ENCODE measurements at places on chromosomes 2 and 18.

GRCh38 chr2:147173798-147174197 lies 671.0 kb upstream of the ACVR2A start:
- DNase-seq = no peak

DNA sequence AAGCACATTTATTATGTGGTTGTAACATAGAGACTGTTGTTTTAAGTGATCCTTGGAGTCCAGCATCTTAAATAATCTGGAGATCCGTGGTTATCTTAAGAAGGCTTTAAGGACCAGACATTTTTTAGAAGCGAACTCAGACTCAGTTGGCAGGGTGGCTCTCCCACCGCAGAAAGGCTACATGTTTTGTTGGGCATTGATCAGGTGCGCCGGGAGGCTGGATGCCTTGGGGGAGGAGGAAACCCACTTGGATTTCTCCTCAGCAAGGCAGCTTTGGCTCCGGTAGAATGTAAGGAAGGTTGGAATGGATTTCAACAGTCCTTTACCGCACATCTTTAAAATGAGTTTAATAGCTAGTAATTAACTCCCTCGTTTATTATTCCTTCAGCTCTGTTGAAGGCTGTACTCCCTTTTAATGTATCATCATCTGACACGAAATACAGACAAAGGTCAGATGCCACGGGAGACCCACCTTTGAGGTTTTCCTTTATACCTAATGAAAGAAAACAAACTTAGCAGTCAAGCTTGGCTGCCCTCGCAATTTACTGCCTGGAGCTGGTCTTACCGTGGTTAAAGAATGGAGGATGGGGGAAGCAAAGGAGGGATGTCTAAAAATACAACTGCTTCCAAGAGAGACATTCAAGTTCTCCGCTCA lies 1.2 kb downstream of the TMEM200C start:
- DNase-seq = no peak

DNA sequence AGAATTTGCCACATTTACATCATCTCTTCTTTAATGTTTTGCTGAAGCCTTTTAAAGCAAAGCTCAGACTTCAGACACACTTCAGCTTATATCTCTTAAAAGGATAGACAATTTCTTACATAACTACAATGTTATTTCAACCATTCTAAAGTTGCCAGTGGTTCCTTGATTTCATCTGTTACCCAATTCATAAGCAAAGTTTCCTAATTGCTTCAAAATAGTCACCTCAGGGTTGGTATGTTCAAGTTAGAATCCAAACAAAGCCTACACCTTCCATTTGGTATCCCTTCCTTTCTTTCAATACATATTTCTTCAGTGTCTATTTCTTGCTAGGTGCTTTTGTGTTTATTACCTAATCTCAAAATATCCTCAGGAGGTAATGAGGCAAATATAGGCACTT lies 60.6 kb downstream of the ZNF385B start:
- DNase-seq = no peak

DNA sequence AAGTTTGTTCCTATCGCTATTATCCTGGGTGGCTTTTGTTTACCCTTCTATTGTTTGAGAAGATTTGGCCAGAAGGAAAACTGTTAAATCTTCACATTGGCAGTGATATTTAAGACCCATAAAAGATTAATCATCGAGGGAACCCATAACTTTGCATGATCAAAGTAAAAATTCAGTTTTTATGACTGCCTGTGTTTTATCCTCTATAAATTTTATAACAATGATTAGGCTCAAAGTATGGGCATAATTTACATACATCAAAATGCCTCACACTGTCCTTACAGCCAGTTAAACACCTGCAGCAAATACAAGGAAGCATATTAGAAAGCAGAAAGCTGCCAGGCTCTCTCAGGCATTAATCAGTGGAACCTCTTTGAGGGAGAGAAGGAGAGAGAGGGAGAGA lies 289.1 kb downstream of the ICOS start:
- DNase-seq = no peak

DNA sequence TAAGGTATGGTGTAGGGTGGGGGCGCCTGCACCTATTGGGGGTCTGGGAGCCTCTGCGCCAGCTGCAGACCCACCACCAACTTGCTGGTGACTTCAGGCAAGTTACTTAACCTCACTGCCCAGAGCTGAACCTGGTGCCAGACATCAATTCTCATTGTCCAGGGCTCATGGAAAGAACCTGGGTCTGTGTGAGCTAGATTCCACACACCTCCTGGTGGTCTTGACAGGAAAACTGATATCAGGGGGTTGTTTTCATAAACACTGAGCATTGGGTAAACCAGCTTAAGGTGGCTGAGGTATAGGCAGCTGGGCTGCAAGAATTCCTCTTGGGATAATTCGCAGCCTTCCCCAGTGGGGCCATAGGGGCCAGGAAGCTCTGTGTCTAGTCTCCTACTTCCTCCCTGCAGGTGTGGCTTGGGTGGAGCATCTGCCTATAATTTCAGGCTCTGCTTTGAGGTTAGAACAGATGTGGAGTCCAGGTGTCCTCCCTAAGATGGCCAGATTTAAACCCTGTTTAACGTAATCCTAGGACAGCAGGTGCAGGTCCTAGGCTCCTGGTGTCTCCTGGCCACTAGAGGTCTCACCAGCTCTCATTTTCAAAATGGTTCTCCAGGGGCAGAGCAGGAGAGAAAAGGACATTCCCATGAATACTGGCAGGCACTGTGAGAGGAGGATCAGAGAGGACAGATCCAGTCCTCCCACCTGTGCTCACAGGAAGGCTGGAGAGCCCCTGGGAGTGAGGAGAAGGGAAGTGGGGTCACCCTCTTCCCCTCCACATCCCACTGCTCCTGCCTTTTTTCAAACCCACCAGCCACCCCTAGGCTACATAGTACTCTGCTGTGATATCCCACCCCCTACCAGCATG lies 100.4 kb upstream of the SMAD2 start:
- peak; percentile 29 for DNase-seq

- peak; percentile 37 for DNase-seq
Measured at GRCh38 chr2:213065583-213066442, 85.6 kb downstream of the IKZF2 start.

DNA sequence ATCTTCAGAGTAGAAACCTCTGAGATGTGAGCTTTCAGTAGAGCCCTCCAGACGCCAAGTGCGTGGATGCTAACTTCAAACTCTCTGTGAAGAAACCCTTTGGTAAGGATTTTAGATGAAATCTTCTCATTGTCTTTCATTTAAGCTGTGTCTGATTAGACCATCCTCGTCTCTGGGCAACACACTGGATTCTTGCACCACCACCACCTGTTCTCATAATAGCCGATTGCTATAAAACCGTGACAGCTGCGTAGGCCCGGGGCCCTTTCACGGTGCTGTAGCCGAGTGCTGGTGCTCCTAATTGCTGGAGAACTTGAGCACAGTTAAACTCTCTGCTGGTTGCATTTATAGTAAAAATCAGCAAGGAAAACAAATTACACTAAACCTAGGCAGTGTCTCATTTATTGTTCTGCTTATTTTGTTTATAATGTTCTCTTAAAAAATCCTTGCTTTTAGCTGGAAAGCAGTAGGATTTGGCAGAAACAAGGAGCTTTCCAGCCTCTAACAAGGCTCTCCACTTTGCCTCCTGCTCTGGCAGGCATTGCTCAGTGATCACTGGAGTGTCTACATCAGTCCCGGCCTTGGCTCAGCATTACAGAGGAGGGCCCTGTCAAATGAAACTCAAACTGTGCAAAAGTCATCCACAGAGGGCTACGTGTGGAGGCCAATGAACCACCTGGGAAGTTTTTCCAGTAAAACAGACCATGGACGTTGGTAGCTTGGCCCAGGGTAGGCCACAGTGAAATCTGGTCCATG lies 40.9 kb upstream of the MBP start:
- DNase-seq = no peak

- DNase-seq = no peak
Measured at GRCh38 chr2:164617466-164617865, 3.8 kb downstream of the GRB14 start.

DNA sequence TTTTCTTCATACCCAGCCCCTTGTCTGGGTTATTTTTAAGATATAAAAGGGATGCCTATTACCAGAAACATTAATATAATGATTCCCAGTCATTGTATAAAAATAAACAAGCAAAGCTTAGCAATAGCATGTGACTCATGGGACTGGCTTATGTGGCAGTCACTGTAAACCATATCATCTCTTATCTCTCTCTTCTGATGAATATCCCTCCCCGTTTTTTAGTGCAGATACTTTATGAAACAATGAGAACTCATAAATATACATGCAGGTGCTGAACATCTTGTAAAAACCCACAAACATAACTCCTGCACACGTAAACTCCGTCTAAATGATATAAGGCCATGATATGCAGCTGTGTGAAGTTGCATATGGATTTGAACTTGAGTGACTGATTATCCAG lies 154.9 kb downstream of the MGAT5 start:
- no peak for DNase-seq

- no peak for DNase-seq
Measured at GRCh38 chr2:176079831-176080539, 3.8 kb downstream of the EVX2 start.

DNA sequence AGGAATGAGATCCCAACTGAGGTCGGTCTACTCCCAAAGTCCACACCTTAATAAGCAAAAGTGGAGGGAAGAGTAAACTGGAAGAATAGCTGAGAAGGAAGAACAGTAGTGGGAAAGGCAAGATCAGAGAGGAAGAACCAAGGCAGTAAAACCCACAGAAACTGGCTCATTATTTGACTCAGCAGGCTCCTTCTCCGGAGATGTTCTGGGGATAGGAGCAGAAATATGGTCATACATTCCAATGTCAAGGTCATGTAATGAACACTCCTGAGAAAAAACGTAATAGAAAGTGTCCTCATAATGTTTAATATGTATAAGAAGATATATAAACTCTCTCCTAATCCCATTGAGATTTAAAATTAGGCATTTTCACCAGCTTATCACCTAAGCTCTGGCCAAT lies 39.5 kb downstream of the STK39 start:
- no peak for DNase-seq

DNA sequence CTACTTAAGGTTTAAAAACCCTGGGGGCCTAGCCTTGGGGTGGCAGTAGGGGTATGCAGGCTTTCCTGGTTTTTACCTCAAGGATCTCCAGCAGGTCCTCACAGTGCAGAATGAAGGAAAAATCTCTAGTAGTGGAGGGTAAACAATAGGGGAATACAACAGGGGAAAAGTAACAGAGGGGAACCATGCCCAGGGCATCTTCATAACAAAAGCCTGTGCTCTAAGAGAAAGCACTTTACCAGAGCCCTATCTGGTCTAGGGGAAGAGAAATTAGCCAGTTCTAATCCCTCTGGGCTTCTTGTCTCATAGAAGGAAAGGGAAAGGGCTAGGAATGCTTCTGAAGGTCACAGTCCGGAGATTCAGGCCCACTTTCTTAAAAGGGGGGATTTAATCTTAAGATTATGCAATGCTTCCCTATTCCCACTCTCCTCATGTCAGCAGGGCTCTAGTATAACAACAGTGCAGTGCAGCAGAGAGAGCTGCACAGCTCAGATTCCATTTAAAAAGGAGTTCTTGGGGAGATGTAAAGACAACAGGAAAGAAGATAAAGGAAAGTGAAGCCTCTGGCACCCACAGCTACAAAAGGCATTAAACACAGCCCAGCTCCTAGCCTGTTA lies 149.0 kb upstream of the CYP1B1 start:
- DNase-seq = no peak

DNA sequence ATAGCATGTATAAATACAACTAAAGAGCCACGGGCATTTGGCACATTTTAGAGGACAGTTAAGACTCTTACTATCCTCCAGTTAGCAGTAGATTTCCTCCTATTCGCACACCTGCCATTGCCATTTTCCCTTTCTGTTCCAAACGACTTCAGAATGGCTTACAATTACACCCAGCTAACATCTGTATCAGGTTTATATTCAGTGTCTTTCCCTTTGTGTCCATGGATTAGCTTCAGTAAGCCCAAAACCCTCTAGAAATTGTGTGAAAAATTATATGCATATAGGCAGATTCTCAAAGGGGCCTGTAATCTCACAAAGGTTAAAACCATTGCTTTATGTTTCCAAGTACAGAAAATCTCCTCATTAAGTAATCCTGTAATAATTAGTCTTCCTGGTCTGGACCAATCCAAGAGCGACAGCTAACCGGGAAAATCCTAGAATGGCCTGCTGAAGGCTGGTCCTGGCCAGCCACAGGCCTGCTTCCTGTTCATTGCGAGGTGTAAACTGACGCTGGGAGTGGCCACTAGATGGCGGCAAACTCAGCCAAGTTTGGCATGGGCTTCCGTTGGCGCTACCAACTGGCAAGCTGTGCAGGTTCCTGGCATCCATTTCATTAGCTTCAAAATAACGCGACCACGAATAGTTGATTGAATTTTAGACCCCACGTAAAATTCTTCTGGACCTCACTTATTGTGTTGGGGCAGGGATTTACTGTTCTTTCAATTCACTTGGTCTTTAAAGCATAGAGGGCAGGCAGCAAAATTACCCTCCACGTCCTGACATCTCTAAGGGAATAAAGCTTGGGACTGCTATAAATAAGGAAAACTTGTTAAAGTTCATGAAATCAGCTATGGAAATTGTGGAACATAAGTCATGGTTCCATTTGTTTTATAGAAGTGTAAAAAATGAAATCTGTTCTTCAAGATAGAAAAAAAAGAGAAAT lies 17.1 kb downstream of the ARHGAP25 start:
- peak; percentile 95 for DNase-seq

DNA sequence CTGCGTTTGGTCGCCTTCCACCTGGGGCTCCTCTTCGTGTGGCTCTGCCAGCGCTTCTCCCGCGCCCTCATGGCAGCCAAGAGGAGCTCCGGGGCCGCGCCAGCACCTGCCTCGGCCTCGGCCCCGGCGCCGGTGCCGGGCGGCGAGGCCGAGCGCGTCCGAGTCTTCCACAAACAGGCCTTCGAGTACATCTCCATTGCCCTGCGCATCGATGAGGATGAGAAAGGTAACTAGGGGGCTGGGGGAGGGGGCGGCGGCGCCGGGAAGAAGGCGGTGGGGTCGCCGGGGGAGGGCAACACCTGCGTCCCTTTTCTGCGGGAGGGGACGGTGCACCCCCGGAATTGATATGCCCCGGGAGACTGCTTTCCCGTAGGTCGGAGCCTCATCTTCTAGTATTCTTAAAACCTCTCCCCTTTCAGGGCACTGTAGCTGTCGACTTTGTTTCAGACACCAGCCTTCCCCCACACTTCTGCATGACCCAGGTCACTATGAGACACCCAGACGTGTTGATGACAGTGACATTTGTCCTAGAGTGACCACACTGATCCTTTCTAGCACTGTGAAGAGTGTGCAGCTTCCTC lies 755 bp downstream of the SPAST start:
- DNase-seq = no peak

GRCh38 chr2:208552943-208553342 lies 146.4 kb downstream of the PTH2R start:
- DNase-seq = no peak

DNA sequence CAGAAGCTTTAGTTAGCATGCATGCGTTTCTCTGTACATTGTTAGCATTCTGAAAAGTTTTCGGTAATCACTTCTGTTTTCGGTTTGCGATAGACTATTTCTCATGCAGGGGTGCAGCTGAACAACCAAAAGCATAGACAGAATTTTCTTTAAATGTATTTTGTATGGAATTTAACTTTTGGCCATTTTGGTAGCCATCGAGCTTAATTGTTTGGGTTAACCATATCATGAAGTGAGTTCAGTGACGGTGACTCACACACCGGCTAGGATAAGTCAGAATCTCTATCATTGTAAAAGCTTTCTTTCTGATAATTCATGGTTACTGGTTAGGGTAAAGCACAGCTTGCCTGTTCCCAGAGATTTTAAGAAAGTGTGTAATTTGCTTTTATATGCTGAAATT lies 107.2 kb downstream of the CD226 start:
- no peak for DNase-seq

Measured in DND-41 (cell line).